ENCODE measurements at places on chromosomes 1 and 21.

- DNase-seq: no peak
Measured at GRCh38 chr21:15468368-15468767, 261.4 kb upstream of the USP25 start.

DNA sequence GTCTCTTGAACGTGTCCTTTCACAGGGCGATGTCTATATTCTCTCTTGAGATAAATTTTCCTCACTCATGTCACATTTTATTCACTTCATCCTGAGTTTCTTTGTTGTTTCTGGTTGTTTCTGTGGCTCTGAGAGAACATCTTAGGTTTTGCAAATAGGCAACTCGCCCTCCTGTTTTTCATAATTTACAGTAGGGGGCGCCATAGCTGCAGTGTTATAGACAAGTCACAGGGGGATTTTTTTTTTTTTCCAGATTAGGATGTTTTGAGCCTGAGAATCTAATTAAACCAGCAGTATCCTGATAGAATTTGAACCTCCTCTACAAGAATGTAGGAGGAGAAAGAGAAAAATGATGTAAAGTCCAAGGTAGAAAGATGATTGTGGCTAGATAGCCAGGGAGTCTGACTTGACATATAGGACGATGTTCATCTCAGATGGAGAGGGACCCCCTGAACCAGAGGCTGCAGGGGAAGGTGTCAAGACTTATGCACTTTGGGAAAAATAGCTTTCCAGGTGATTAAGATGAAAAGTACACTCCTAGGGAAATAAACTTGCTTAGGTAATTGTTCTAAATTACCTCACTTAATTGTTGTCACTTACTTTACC, 76.3 kb downstream of the ZP4 start:
- DNase-seq: no peak

- peak; percentile 74 for DNase-seq
Measured at GRCh38 chr1:228488818-228489674, 1.9 kb downstream of the RNF187 start.

GRCh38 chr1:115241309-115241708, 96.7 kb downstream of the NGF start:
- DNase-seq: no peak

- DNase-seq: no peak
Measured at GRCh38 chr1:216247937-216248336, 175.3 kb downstream of the USH2A start.

- no peak for DNase-seq
Measured at GRCh38 chr1:201397675-201398074, 1.4 kb downstream of the LAD1 start.

GRCh38 chr21:33802481-33802880, 113.1 kb downstream of the ATP5PO start:
- no peak for DNase-seq

DNA sequence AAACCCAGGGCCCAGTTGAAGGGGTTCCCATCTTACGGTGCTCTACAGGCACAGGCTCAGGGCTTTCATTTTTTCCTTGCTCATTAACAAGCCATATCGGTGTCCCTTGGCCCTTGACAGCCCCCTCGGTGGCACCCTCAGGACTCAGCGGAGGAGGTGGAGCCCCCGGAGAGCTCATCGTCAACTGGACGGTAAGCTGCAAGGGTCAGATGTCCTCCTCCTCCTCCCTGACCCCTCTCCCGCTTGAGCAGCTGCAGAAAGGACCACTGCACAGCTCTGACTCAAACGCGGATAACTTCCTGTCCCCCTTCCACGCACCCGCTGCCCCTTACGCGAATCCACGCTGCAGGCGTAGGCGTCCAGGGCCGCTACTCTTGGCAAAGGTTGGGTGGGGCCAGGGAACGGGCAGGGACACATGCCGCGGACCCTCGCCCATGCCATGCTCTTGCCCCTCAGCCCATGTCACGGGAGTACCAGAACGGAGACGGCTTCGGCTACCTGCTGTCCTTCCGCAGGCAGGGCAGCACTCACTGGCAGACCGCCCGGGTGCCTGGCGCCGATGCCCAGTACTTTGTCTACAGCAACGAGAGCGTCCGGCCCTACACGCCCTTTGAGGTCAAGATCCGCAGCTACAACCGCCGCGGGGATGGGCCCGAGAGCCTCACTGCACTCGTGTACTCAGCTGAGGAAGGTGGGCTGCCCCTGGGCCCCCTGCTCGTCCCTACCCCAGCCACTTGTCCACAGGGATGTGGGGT, 14.7 kb downstream of the TMEM81 start:
- DNase-seq: no peak

DNA sequence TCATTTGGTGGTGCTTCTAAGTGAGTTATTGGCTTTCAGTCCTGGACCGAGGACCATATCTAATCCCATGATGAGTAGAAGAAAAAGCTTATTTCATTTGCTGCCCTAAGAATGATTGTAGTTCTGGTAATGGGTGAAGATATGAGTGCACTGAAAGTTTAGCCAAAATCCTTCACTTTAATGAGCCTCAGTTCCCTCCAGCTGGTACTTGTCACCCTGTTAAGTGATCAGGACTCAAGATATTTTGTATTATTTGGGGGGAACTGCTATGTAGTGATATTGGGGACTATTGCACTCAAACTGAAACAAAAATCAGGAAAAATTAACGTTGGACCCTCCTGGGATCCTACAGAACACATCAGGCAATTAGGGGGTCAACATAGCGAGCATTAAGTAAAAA, 165.9 kb downstream of the PRDM2 start:
- DNase-seq: no peak

DNA sequence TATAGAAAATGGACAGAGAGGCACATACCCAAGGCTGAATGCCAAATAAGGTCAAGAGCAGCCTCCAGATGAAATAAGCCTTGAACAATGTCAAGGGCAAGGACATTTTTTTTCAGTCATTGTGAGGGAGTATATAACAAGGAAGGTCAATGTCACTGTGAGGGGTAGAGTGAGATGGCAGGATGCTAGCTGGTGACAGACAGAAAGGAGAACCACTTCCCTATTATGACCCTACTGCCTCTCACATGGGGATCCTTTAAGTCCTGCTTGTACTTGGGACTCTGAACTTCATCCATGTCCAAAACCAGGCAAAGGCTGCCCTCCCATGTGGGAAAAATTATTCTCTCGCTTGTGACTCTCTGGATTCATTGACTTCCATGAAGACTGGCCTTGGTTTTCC, 119.5 kb upstream of the COA6 start:
- no peak for DNase-seq

DNA sequence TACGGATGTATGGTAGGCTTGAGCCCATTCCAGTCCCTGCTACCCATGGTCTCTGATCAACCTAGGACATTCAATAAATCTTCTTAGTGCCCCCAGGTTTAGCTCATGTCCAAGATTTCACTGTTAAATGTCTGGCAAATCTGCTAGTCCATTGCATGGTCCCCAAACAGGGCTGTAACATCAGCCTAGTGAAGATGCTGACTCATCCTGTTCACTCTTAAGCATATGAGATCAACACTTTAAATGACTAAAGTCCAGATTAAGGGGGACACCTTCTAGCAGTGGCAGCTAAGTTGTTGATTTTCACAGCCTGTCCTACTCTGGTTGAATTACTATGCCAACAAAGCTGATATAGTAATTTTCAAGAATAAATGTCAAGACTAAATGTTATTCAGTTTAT, 46.5 kb upstream of the NUF2 start:
- DNase-seq: no peak

DNA sequence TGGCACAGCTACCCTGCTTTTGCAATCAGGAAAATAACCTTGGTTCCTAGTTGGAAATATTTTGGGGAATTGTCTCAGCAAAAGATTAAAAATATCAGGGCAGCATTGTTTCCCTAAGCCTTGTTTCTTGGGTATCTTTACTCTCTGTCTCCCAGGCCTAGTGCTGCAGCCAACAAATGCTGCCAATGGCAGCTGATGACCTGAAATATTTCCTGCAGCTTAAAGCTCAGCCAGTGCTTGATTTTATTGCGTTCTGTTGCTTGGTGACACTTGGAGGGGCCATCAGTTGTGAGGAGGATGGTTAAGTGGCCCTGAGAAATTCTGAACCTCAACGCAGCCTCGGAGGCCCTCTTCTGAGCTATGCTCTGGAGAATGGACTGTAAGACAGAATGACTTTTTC, 59.4 kb upstream of the B3GALT5 start:
- peak; percentile 54 for DNase-seq

- DNase-seq: no peak
Measured at GRCh38 chr21:35779690-35780570, 280.4 kb downstream of the SETD4 start.

DNA sequence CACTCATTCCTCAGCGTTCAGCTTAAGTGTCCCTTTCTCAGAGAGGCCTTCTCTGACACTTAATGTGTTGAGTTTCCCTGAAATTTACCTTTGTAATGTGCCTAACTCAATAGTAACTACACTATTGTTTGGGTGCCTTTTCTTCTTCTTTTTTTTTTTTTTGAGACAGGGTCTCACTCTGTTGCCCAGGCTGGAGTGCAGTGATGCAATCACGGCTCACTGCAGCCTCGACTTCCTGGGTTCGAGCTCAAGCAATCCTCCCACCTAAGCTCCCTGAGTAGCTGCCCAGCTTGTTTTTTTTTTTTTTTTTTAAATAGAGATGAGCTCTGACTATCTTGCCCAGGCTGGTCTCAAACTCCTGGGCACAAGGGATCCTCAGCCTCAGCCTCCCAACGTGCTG, 50.1 kb downstream of the ARHGEF11 start:
- DNase-seq: no peak

DNA sequence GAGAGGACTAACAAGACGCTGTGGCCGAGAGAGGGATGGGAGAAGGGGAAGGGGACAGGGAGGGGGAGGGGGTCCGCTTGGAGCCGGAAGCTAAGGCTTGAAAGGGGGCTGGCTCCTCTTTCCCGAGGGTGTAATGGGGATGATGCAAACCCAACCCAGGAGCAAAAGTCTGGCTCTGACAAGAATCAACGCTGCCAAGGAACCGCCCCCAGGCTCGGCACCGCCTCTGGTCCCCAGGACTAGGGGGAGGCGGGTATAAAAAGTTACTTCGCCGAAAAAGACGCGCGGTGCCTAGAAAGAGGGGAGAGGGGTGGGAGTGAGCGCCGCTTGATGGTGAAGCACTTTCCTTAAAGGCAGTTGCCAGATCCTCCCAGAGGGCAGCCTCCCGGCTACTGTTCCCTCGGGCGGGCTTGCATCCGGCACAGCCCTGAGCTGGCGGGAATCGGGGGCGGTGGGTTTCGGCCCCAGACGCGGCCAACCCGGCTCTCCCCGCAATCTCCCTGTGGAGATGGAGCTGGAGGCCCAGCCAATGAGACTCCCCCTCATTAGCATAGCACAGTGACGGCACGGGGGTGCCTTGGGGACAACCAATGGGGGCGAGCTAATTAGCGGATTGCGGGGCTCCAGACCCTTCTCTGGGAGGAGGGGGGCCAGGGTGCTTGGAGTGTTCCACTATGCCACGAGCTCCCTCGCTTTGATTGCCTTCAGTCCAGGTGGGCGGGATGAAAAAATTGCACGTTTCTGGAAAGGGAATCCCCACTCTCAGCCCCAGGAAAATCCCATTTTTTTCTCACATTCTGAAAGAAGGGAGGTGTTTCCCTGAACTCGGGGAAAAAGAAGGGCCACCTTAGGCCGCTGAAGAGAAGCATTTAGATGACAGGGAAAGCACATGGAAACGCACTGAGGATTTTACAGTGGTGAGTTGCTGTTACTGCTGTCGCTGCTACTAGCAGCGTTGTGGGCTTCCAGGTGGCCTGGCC, at the start of gene KCNT2:
TSS of gene KCNT2 (minus strand) at position 51 of the 980 bp plus-strand sequence. CDS start 131 bp downstream, outside the sequence.
- DNase-seq: no peak

DNA sequence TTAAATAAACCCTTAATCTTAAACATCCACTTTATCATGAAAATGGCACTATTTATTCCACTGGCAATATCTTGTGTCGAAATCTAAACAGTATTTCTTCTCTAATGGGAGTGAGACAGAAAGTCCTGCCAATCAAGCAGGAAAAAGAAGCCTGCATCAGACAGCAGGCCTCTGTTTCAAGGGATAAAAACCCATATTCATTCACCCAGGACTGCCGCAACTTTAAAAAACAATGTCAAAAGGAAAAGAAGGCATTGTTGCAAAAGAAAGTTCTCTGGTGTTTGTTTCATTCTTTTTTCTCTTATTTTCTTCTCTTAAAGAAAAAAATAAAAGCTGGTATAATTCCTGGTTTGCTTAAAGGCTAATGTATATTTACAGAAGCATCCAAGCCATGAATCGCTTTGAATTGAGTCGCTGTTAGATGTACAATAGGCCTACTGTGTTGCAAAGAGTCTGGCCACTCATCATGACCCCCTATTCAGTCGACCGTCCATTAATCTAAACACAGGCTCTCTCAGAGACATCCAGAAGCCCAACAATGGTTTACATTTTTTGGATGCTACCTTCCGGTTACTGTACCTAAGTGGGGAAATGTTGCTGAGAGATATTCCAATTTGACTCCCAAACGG, 48.7 kb upstream of the ZC3H11B start:
- DNase-seq: no peak

DNA sequence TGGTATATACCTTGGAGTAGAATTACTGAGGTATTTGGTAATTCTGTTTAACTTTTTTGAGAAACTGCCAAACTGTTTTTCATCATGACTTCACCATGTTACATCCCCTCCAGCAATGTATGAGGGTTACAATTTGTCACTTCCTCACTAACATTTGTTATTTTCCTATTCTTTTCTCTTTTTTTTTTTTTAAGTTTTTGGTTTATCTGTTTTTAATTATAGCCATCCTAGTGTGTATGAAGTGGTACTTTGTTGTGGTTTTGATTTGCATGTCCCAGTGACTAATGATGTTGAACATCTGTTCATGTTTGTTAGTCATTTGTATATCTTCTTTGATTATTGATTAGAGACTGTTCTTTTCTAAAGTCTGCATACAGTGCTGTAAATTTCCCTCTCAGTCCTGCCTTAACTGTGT, 147.3 kb downstream of the HS2ST1 start:
- no peak for DNase-seq

GRCh38 chr1:230891413-230891812, 23.1 kb upstream of the C1orf198 start:
- no peak for DNase-seq

GRCh38 chr1:118504867-118505266, 319.8 kb upstream of the SPAG17 start:
- DNase-seq: no peak

GRCh38 chr1:243520831-243521230, 265.0 kb downstream of the SDCCAG8 start:
- no peak for DNase-seq

DNA sequence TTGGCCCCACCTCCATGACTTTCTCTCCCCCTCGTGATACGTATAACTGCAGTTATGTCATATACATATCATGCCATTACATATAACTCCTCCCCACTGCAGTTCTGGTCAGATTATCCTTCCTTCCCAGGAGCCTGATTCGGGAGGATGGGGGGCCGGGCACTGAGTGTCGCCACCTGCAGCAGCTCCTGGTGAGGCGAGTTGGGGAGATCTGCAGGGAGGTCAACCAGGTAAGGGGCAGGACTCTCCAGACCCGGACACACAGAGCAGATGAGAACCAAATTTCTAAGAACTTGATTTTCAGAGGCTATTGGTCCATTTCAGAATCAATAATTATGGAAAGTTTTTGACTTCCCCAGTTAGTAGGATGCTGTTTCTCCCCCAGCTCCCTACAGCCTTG, 19.5 kb downstream of the HYI start:
- no peak for DNase-seq

GRCh38 chr1:8739377-8739776, 78.1 kb downstream of the RERE start:
- no peak for DNase-seq

Data from DMS79 (cell line).